ENCODE measurements at places on chromosomes 7 and 10.

GRCh38 chr7:12303495-12303894 is 92.4 kb downstream of the TMEM106B start:
- H3K4me3 ChIP-seq, result no peak overlapping the region
- H3K36me3 ChIP-seq, result no peaks in the 10 kb centered on the region
- peaks cover 21% of the 10 kb centered on the region for H3K4me1 ChIP-seq
- H3K27me3 ChIP-seq, result no peaks in the 10 kb centered on the region
- H3K27ac ChIP-seq, result no peak overlapping the region

DNA sequence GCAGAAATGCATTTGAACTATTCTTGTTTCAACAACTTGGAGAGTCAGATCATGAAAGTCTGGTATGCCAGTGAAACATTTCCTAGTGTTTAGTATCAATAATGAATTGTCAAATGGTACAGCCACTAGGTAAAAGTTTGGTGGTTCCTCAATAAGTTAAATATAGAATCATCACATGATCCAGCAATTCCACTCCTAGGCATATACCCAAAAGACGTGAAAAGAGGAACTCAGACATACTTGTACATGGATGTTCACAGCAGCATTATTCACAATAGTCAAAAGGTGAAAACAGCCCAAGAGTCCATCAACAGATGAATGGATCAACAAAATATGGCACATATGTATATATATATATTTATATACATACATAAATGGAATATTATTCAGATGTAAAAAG is 67.0 kb upstream of the HPS1 start:
- no peaks in the 10 kb centered on the region for H3K36me3 ChIP-seq
- H3K27me3 ChIP-seq, result no peaks in the 10 kb centered on the region
- H3K4me1 ChIP-seq, result no peaks in the 10 kb centered on the region
- H3K27ac ChIP-seq, result no peak overlapping the region

GRCh38 chr10:112801004-112801403 is 149.0 kb upstream of the TCF7L2 start:
- no peak overlapping the region for H3K27ac ChIP-seq
- no peaks in the 10 kb centered on the region for H3K4me1 ChIP-seq
- no peaks in the 10 kb centered on the region for H3K27me3 ChIP-seq

DNA sequence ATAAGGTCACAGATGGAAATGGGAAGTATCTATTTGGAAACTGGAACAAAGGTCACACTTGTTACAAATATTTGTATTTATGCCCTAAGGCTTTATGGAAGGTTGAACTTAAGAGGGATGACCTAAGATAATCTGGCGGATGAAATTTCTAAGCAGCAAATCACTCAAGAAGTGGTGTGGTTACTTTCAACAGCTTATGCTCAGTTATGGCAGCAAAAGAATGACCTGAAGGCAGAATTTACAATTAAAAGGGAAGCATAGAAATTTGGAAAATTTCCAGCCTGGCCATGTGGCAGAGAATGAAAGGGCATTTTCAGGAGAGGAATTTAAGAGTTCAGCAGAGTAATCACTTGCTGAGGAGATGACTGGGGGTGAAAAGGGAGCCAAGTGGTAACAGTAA is 95.8 kb upstream of the TNS3 start:
- no peaks in the 10 kb centered on the region for H3K27me3 ChIP-seq
- H3K27ac ChIP-seq, result no peak overlapping the region
- H3K4me3 ChIP-seq, result no peak overlapping the region
- no peak for DNase-seq
- no peaks in the 10 kb centered on the region for H3K4me1 ChIP-seq

DNA sequence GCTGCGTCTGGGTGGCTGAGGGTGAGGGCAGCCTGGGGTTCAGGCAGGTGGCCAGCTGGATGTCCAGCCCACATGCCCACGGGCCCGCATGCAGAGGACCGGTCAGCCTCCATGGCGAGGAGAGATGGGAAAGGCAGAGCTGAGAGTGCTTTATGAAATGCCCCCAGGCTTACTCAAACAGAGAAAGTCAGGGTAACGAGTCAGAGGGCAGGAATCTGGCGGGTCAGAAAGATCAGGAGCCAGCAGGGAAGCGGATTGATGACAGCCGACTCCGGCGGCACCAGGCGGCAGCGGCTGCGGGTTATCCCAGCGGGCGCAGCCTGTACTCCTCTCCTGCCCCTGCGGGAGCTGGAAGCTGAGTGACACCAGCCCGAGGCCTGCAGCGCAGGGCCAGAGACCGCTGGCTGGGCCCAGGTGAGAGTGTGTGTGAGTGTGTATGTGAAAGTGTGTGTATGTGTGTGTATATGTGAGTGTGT is 13.4 kb downstream of the SLC13A4 start:
- H3K27ac ChIP-seq, result no peak overlapping the region
- no peaks in the 10 kb centered on the region for H3K4me1 ChIP-seq
- no peaks in the 10 kb centered on the region for H3K36me3 ChIP-seq
- H3K27me3 ChIP-seq, result no peaks in the 10 kb centered on the region
- DNase-seq, result no peak

DNA sequence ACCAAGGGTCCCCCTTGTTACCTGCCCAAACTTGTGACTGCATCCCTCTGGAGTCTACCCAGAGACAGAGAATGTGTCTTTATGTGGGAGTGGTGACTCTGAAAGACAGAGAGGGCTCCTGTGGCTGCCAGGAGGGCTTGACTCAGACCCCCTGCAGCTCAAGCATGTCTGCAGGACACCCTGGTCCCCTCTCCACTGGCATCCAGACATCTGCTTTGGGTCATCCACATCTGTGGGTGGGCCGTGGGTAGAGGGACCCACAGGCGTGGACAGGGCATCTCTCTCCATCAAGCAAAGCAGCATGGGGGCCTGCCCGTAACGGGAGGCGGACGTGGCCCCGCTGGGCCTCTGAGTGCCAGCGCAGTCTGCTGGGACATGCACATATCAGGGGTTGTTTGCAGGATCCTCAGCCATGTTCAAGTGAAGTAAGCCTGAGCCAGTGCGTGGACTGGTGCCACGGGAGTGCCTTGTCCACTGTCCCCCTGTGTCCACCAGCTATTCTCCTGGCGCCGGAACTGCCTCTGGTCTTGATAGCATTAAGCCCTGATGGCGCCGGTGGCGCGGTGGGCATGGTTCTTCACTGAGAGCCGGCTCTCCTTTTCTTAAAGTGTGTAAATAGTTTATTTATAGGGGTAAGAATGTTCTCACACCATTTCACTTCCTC is 19.4 kb upstream of the SH2D4B start:
- H3K4me3 ChIP-seq, result no peak overlapping the region
- peaks cover 57% of the 10 kb centered on the region for H3K36me3 ChIP-seq
- H3K27me3 ChIP-seq, result no peaks in the 10 kb centered on the region
- peaks cover 62% of the 10 kb centered on the region for H3K4me1 ChIP-seq

DNA sequence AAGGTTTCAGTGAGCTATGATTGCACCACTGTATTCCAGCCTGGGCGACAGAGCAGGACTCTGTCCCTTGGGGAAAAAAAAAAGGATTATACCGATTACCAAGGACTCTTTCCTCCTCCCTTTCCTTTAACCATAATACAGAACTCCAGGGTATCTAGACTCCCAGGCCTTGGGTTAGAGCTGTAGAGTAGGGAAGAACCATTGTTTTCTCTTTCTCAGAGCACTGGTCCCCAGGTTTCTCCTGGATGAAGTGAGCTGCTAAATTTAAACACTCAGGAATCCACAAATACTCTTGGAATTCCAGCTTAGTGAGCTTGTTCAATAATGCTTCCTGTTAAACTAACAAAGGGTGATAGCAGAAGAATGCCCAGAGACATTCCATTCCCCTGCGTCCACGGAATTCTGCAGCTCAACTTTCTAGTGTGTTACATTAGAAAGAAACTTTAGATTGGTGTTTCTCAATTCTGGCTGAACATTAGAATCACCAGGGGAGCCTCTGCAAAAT is 14.6 kb upstream of the RPEL1 start:
- H3K27me3 ChIP-seq, result no peaks in the 10 kb centered on the region
- H3K4me3 ChIP-seq, result no peak overlapping the region
- no peak for DNase-seq
- peaks cover 70% of the 10 kb centered on the region for H3K4me1 ChIP-seq
- peak overlapping the region; percentile 1 for H3K27ac ChIP-seq
- no peaks in the 10 kb centered on the region for H3K36me3 ChIP-seq

GRCh38 chr7:108736221-108736891 is 166.7 kb downstream of the DNAJB9 start:
- no peaks in the 10 kb centered on the region for H3K27me3 ChIP-seq
- H3K4me3 ChIP-seq, result no peak overlapping the region
- no peaks in the 10 kb centered on the region for H3K4me1 ChIP-seq
- H3K27ac ChIP-seq, result no peak overlapping the region
- DNase-seq, result no peak
- no peaks in the 10 kb centered on the region for H3K36me3 ChIP-seq
